ENCODE measurements at places on chromosomes 1 and 21.

- no peak for DNase-seq
Observed at GRCh38 chr1:229438021-229438420, 4.1 kb upstream of the ACTA1 start.

GRCh38 chr1:214075999-214076707, 88.4 kb downstream of the PROX1 start:
- DNase-seq, result no peak

- DNase-seq, result no peak
Observed at GRCh38 chr21:37582590-37582989, 216.0 kb downstream of the DYRK1A start.

GRCh38 chr1:64701071-64701470, 43.8 kb upstream of the RAVER2 start:
- DNase-seq, result no peak

DNA sequence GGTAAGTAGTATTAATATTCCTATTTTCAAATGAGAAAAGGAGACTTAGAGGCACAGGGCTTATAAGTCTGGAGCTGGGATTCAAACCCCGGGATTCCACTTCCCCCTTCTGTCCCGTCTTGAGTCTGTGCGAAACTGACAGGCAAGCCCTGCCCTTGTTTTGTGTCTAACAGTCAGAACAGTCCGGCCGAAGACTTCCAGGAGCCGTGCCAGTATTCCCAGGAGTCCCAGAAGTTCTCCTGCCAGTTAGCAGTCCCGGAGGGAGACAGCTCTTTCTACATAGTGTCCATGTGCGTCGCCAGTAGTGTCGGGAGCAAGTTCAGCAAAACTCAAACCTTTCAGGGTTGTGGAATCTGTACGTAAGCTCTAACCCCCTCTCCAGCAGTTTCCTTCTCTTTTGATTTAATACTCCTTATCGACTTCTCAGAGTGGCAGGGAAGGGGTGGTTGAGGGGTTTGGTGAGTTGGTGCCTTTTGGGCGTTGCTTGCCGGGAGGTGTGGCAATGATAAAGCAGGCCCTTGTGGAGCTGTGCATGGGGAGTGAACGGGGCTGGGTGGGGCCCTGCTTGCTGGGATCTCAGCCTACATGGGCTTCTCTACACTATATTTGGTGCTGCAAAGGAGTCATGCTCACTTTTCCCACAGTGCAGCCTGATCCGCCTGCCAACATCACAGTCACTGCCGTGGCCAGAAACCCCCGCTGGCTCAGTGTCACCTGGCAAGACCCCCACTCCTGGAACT, 29.4 kb downstream of the IL6R start:
- DNase-seq, result no peak

GRCh38 chr1:185393815-185394214, 76.8 kb upstream of the IVNS1ABP start:
- no peak for DNase-seq

DNA sequence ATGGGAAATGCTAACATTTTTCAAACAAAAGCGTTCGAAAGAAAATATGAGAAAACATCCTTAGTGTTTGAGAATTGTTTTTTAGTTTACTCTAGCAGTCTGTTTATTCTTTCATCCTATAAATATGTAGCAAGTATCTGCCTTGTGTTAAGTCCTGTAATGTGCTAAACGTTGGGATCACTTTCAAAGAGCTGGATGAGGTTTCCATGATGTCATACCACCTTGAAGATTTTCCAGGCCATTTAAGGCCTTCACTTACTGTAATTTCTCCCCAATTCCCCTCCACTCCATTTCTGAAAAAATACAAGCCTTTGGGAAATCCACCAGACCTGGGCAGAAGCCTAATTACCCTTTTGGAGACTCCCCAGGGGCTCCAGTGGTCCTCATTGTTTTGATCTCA, 24.2 kb upstream of the CTBS start:
- no peak for DNase-seq

GRCh38 chr21:29195981-29196669, 65.7 kb downstream of the MAP3K7CL start:
- peak; percentile 63 for DNase-seq

- DNase-seq, result no peak
Observed at GRCh38 chr1:153922076-153922971, 448 bp downstream of the GATAD2B start.

- no peak for DNase-seq
Observed at GRCh38 chr1:183070923-183071618, 47.9 kb downstream of the LAMC1 start.

DNA sequence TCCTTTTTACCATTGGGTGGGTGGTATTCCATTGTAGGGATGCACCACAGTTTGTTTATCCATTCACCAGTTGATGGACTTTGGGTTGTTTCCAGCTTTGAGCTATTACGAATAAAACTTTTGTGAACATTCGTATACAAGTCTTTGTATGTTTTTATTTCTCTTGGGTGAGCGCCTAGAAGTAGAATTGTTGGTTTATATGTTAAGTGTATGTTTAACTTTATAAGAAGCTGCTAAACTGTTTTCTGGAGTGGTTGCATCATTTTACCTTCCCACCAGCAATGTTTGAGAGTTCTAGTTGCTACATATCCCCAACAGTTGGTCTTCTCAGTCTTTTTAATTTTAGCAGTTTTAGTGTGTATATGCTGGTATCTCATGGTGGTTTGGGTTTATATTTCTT, 132.5 kb downstream of the PEX14 start:
- no peak for DNase-seq

DNA sequence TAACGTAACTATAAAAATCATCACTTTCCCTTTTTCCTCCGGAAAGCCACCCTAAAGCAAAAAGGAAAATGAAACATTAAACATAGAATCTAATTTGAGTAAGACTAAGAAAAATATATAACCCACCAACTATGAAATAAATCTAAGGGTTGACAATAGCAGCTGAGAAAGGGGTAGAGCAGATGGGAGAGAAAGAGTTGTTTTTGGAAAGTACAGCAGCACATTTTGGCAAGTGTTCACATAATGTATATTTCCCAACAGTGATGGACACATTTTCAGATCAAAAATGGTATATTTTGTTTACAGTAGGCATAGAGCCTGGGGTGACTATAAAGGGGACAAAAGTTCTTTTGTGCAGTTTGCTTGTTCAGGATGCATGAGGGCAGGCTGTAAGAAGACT, 1287.4 kb upstream of the B3GALT2 start:
- no peak for DNase-seq

DNA sequence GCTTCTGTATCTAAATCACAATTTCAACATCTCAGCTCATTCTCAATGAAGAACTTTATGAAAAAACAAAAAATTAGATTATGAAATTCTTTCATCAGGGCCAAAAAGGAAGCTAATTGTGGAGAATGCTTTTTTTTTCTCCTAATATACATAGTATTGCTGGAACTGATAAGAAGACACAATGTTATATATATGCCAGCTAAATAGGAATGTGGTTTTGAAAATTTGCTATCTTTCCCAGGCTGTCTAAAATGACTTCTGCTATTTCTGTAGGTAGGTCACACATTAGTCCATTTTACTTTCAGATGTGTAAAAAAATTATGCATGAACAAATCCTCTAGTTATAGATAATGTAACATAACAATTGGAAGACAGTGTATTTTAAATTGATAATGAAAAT, 732.9 kb downstream of the RWDD3 start:
- no peak for DNase-seq

DNA sequence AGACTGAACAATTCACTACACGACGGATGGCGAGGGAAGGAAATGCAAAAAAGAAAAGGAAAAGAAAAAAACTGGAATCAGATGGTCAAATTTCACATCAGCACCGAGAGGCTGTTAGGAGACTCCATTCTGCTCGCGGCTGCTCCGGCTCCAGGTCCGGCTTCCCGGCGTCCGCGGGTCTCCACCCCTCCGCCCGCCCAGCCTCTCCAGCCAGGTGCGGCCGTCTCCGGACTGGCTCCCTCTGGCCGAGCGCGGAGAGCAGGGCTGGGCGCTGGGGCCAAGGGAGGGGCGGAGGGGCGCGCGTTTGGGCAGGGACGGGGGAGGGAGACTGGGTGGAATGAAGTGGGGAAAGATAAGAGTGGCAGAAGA, 332 bp downstream of the KCNJ6 start:
- no peak for DNase-seq

GRCh38 chr1:43073490-43074230, 98.4 kb downstream of the EBNA1BP2 start:
- DNase-seq, result peak; percentile 54

DNA sequence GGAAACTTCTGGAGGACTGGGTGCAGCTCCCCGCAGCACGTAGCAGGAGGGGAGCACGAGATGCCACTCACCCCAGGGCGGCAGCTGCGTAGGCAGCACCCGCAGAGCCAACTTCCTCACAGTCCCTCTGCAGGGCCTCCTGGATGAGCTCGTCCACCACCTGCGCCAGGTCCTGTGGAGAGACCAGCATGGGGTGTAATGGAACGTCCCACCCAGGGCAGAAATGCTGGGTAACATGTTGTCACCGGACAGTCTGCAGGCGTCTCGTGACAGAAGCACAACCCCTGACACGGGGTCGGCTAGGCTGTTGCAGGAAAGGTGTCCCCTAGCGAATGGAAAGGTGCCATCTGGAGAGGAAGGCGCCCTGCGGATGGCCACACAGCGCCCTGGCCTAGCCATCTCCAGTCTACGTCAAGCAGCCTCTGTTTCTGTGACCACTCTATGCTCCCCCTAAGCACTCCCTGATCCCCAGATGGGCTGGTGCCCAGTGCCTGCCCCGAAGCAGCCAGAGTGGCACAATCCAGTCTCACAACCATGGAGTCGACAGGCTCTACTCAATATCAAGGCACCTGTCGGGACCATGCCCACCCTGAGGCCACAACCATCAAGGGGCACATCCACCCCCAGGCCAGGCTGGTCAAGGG, 21.2 kb downstream of the MCM3AP start:
- DNase-seq, result no peak

GRCh38 chr1:156821801-156822200, 5.2 kb upstream of the SH2D2A start:
- no peak for DNase-seq

DNA sequence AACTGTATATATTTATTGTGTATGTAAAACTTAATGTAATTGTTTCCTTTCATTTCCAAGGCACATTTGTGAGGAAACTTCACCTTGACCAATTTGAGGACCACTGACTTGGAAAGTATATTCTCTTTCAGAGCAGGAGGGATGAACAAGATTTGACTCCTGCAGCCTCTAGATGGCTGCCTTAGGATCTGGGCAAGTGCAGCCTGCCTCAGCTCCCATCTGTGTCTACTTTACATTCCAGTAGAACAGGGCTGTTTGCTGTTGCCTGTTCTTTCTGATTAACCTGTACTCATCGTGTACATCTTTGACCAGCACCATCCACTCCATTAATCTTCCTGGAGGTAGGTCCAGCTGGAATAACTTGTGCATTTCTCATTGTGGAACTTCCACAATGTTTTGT, 312.8 kb downstream of the HLX start:
- DNase-seq, result no peak

GRCh38 chr1:175220853-175221556, 28.4 kb upstream of the KIAA0040 start:
- DNase-seq, result no peak

DNA sequence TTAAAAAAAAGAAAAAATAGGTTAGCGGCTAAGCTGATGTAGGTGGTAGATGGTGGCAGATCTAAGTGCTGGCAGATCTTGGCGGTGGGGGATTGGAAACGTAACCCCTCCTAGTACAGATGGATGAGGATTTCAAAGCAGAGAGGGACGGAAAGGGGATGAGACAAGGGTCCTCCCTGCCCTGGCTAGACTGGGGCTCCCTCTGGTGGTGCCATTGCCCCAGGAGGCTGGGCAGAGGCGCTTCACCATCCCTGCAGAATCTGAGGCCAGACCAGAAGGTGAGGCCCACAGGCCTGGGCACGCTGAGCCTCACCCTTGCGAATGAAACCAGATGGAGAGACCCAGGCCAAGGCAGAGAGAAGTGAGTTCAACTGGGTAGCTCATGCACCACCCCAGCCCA, 7.0 kb upstream of the PLEKHA6 start:
- DNase-seq, result no peak

DNA sequence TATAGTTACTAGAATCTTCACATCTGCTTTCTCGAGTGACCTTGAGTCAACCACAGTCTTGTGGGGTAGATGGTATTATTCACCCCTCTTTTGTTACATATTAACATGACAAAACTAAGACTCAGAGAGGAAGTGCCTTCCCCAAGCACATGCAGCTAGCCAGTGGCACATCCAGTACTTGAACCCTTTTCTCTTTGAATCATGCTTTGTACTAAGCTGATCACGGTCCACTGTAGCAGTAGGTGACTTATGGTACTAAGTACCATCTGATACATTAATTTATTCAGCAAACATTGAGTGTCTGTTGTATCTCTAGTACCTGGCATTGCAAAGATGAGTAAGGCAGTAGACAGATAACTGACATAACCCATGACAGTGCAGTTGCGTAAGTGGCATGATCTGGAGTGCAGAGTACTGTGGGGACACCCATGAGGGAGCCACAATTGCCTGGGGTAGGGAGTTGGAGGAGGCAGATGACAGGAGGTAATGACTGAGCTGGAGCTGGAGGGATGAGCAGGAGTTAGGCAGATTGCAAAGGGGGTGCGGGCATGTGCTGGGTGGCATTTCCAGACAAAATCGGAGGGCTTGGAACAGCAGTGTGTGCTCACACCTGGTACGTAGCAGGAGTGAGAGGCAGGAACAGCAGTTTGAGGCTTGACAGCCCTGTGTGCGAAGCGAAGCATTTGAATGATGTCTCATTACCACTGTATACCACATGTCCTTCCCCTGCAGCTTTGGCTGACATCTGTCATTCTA, 29.8 kb downstream of the UCK2 start:
- no peak for DNase-seq

DNA sequence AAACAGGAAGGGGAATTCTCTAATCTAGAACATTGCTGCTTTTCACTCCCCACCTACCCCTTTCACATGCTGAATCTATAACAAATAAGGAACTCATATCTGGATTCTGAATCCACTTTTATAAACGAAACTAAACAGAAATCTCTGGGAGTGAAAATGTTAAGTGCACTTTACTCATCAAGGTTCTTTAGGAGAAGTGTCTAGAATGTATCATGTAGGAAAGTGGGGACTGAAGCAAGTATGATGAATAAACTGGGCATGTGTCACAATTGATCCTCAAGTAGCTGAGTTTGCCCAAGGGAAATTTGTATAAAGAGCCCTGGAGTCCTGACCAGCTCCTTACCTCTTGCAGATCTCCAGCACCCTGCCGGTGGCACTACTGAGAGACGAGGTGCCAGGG, 19.8 kb downstream of the AVPR1B start:
- no peak for DNase-seq

- DNase-seq, result no peak
Observed at GRCh38 chr1:197920414-197921117, 3.4 kb downstream of the LHX9 start.

- DNase-seq, result no peak
Observed at GRCh38 chr1:100589667-100590066, 51.7 kb downstream of the GPR88 start.

- no peak for DNase-seq
Observed at GRCh38 chr1:109294481-109294880, 11.5 kb upstream of the PSRC1 start.

All from stimulated activated CD4-positive, alpha-beta T cell treated with anti-CD3 and anti-CD28 coated beads, TNF-alpha, amount 100 ng/mL, for 48 hours (primary cell).